ENCODE measurements at places on chromosomes 16 and 17.

DNA sequence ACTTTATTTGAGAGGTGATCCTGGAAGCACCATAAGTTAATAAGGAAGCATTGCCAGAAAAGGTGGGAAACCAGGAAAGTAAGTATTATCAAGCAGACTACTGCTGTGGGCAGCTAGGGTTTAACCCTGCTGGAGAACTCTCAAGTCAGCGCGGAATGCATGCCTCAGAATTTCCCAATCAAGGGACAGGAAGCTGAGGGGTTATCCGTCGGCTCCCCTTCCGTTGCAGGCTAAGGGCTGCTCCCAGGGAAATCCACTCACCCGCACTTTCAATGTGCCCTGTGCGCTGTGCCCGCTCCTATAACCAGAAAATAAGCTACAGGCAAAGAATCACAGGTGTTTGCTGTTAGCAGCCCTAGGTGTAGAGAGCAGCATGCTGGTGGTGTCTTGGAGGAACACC lies 138.5 kb upstream of the CACNG3 start:
- no peak for DNase-seq

DNA sequence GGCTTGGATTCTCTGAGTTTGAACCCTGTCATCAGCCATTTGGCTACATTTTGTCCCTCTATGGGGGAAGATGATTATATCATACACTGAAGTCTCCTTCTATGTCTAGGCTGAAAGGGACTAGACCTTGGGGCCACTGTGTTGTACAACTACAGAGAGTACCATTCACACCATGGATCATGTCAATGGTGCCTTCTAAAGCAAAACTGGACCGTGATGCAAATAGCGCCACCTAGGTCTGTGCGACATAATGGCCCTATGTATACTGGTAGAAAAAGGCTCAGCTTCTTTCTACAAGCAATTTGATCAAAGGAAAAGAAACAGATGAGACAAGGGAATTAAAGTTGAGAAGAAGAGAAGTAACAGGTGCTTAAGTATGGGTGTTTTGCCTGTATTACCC lies 100.7 kb downstream of the LYRM1 start:
- peak; percentile 10 for DNase-seq

GRCh38 chr16:80997139-80997798 lies 9.4 kb downstream of the CMC2 start:
- peak; percentile 22 for DNase-seq

DNA sequence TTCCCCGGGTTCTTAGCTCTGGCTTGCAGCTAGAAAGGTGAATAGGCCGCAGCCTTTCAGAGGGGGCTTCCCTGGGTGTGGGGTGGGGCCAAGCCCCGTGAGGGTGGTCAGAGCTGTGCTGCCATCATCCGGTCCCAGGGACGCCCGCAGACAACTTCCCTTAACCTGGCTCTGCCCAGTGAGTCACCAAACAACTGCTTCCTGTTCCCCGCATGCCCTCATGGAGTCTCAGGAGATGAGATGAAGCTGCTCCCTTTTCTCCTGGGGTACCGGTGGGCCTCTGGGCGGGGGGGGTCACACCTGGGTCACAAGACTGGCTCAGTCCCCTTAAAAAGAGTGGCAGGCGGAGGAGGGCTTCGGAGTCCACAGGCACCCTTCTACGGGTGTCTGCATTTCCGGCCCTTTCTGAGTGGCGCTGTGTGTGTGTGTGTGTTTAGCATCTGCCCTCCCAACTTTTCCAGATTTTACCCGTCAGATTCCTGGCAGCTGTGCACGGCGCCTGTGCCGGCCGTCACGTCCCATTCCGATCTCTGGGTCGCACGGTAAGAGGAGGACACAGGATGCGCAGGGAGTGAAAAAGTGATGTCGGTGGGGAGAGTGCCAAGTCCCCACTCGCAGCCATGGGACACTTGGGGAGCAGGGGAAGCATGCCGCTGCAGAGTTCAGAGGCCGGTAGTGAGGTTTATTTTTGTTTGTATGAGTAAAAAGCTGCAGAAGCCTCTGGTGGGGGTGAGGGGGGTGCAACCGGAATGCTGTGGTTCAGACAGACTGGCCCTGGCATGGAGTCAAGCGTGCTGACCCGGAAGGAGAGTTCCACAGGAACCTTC lies 16.8 kb downstream of the HIC1 start:
- DNase-seq = peak; percentile 65

DNA sequence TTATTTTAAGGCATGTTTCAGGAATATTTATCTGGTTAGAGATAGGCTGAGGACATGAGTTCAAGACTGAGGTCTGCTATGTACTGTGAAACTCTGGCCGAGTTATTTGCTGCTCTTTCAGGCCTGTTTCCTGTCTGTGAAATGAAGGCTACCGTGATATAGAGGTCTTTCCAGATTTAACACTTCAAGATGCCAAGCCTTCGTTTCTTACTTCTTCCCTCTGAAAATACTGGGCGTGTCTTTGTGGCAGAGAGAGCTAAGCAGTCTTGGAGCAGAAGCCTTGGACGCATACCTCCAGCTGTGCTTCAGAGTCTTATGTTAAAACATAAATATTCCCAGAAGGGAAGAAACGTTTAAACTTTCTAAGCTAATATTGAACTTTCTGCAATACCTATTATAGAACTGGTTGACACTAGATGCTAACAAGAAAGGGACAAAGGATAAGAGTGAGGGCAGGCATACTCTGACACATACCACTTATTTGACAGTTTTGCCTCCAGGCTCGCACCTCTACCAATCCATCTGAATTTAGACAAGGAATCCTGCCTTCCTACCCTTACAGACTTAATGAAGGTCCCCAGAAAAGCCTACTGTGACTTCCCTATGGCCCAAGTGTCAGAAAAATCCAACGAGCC lies 17.5 kb downstream of the WIPI1 start:
- DNase-seq = no peak

GRCh38 chr17:38322156-38322779 lies 21.5 kb downstream of the GPR179 start:
- peak; percentile 51 for DNase-seq

- DNase-seq = no peak
These were observed 30.8 kb upstream of the GAS7 start for GRCh38 chr17:10229181-10229580.

DNA sequence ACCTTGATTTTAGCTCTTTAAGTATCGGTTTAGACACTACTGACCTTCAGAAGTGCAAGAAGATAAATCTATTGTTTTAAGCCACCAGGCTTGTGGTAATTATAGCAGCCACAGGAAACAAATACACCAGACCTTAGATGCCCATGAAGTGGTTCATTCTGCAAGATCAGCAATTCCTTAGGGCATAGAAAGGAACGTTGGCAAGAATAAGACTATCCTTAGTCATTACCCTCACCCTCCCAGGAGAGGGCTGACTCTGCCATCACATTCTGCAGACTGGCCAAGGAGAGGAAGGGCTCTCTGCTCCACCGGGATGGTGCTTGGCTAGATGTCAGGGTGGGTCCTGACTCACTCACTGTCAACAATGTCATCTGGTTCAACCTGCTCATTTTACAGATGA lies 14.1 kb upstream of the NDEL1 start:
- peak; percentile 24 for DNase-seq

DNA sequence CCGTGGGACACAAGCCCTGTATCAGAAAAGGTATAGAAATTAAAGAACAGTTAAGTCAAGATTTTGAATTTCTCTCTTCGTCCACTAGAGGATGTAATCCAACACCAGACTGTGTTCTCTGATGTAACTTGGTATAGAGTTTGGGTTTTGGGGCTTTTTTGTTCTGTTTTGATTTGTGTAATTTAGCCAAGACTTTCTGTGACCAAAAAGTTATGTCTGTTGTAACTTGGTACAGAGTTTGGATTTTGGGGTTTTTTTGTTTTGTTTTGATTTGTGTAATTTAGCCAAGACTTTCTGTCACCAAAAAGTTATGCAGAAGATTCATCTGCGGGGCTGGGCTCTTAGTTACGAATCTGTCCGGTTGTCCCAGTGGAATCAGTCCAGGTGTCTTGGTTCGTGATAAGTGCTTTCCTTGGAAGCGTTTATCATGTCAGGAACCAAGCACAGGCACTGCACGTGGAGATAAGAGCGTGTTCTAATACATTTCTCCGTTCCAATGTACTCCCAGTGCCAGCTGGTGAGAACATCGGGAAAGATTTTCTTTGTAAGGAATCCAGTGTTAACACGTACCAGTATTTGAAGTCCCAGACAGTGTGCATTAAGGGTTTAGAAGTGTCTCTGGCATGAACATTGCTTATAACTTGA lies 44.1 kb upstream of the SEC14L1 start:
- peak; percentile 61 for DNase-seq

- no peak for DNase-seq
These were observed 6.9 kb downstream of the CCR7 start for GRCh38 chr17:40558300-40558889.

DNA sequence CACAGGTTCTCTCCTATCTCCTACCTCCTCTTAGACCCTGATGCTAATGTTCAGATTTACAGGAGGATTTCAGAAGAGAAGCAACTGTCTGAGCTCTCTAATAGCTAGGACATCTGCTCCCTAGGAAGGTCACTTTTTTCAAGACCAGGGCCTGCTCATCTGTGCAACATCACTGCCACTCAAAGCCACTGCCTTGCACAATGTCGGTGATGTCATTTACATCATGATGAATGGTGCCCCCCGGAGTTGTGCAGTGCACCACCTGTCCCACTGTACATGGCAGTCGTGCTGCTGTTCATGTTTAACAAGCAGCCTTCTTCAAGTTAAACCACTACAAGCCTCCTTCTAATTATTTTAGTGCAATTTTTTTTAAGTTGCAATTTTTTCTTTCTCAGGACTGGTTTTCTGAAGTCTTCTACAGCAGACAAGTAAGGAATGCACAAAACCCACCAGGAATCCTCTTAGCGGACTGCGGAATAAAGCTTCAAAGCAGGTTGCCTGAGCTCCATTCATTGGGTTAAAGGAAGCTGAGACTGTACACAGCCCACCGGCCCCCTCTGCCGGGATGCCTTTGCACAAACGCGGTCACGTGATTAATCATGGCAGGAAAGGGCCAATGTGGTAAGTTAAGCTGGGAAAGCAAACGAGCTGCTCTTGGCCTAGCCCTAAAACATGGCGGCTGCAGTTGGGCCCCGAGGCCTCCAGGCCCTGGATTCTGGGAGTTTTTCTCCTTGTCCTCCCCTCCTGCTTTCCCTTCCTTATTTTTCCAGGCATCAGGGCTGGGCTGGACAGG lies 74.1 kb downstream of the MYH11 start:
- no peak for DNase-seq

GRCh38 chr17:44467108-44467507 lies 36.1 kb downstream of the GPATCH8 start:
- DNase-seq = no peak

- no peak for DNase-seq
These were observed 823 bp downstream of the TNRC6C start for GRCh38 chr17:77959126-77959925.

DNA sequence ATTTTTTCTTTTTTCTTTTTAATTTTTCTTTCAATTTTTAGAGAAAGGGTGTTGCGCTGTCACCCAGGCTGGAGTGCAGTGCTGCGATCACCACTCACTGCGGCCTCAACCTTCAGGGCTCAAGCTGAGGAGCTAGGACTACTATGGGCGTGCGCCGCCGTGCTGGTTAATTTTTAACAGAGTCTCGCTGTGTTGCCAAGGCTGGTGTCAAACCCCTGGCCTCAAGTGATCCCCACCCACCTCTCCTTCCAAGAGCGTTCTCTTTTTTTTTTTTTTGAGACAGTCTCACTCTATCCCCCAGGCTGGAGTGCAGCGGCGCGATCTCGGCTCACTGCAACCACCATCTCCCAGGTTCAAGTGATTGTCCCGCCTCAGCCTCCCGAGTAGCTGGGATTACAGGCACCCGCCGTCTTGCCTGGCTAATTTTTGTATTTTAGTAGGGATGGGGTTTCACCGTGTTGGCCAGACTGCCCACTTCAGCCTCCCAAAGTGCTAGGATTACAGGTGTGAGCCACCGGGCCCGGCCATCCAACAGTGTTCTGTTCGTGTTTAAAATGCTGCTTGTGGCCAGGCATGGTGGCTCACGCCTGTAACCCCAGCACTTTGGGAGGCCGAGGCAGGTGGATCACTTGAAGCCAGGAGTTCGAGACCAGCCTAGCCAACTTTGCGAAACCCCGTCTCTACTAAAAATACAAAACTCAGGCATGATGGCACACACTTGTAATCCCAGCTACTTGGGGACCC lies 14.5 kb upstream of the RPL13 start:
- DNase-seq = no peak

- peak; percentile 18 for DNase-seq
These were observed 13.2 kb downstream of the NOB1 start for GRCh38 chr16:69741519-69741918.

- DNase-seq = no peak
These were observed 7.8 kb downstream of the RNF213 start for GRCh38 chr17:80268427-80268826.

DNA sequence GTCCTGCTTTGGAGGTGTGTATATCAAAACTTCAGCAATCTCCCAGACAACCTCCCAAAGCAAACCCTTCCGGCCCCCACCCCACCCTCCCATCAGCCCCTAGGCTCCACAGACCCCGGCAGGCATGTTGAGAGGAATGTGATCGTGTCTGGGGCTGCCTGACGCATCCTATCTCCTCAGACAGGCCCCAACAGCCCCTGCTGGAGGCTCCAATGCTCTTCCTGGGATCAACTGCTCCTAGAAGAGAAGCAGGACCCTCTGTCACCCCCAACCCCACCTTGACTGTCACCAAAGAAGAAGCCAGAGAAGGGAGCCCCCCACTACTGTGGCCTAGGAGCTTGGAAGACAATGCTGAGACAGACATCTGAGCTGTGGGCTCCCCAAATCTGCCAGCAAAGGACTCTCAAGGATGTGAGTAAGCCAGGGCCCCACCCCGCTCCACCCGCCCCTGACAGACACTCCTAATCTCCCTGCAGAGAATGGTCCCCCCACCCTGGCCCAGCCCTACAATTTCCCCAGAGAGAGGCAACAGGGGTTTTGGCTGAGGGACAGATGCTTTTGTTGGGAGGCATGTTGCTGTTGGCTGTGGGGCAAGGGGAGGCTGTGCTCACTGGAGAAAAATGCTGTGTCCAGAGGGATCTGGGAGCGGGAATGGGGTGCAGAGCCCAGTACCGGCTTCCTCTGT lies 1.6 kb upstream of the KRT14 start:
- DNase-seq = peak; percentile 64

GRCh38 chr17:11292491-11292890 lies 51.5 kb downstream of the SHISA6 start:
- no peak for DNase-seq

DNA sequence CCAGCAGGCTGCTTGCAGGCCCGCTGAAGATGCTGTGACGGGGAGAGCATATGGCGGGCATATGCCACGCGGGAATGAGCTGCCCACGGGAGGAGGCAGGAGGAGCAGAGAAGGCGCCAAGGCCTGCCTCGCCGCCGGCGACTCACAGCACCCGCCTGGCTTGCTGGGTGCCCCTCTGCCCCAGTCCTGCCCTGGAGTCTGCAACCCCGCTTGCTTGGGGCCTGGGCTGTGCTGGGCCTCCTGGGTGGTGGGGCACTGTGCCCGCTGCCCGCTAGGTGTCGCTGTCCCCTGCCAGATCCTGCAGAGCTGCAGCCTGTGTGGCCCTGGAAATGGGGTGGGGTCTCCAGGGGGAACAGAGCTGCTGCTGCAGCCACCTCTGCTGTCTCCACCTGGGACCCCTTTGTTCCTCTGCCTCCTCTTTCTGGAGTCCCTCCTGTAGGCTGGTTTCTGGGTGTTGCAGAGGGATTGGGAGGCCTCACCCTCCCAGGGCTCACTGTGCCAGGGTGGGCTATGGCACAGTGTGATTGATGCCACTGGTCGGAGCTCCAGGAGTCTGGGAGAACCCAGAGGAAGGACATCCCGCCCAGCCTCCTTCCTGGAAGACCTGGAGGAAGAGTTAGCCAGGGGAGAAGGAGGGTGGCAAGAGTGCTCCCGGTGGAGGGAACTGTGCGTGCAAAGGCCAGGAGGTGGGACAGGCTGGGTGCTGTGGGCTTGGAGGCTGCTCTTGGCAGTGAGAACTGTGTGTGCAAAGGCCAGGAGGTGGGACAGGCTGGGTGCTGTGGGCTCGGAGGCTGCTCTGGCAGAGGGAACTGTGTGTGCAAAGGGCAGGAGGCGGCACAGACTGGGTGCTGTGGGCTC lies 141.0 kb upstream of the CIBAR2 start:
- peak; percentile 41 for DNase-seq

All from fibroblast of skin of scalp (primary cell).